Kasumi-1 (cell line): ENCODE measurements at places on chromosomes 3 and 15.

DNA sequence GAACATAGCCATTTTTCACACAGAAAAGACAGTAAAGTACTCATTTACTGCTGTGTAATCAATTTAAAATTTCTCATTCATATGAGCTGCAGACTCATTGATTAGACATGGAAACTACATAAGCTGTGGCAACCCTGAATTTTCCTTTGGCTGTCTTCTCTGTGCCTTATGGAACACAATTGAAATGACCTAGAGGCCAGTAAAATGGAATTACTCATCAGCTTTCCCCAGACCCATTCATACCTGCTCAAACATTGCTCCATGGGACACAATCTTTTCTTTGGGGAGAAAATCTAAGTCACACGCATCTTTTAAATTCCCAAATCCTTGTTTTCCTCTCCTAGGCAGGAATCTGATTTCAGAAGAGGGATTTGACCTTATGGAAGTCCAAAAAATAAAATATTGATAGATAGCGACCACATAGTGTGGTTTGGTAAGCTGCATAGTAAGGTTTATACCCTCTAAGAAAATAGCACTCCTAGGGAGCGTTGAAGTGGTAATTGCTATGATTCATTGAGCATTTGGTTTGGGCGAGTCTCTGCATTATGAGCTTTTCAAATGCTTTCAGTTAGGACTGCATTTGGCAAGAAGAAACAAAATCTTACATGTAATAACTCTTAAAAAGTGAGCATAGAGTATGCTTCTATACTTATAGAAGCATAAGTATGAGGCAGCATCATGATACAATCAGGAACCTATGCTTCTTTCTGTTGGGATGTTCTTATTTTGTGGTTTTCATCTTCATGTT lies 243.4 kb upstream of the GADL1 start:
- no peak for DNase-seq

- DNase-seq = no peak
Observed at GRCh38 chr15:80787316-80787715, 8.1 kb downstream of the CEMIP start.

GRCh38 chr3:111998636-111999483 lies at the start of gene TAGLN3:
Gene TAGLN3 (plus strand): TSS chr3:111998922. CDS start chr3:111999423, 501 bp downstream.
- no peak for DNase-seq

- DNase-seq = no peak
Observed at GRCh38 chr15:34650177-34650576, 66.7 kb upstream of the GOLGA8B start.

DNA sequence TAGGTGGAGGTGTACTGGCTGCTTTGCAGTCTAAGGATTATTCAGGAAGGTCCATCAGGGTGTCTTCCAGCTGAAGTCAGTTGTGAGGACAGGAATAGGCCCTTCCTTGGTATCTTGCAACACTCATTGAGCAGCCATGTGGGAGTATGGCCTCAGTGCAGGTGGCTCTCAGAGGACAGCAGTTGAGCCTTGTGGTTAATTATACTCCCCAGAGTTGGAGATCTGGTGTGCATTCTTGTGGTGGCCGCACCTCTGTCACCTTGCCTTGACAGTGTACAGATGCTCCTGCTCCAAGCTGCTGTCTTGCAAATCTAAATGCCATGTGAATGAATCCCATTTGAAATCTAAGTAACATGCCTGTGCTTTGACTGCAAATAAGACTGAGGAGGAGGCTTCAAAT lies 339.9 kb upstream of the BCHE start:
- DNase-seq = no peak

GRCh38 chr3:19907523-19907922 lies 26.5 kb downstream of the EFHB start:
- no peak for DNase-seq
